ENCODE measurements at places on chromosomes 6 and 20.

DNA sequence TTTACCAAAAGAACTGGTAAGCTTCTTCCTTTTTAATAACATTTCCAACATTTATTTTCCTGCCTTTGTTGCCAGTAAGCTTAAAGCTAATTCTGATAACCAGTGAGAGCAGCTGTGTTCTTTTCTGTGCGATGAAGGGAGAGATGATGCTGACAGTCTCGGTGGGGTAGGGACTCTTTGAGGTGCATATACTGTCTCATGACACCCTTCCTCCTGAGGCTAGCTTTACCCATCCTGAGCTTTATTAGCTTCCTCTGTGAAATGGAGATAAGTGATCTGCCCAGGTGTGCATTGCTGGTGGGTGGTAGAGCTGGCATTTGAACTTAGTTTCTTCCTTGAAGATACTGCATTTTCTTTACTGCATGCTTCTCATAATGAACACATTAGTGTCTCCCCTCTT lies 92.5 kb downstream of the LRRC1 start:
- DNase-seq = no peak

GRCh38 chr6:45426251-45426650 lies 48.5 kb upstream of the SUPT3H start:
- no peak for DNase-seq

DNA sequence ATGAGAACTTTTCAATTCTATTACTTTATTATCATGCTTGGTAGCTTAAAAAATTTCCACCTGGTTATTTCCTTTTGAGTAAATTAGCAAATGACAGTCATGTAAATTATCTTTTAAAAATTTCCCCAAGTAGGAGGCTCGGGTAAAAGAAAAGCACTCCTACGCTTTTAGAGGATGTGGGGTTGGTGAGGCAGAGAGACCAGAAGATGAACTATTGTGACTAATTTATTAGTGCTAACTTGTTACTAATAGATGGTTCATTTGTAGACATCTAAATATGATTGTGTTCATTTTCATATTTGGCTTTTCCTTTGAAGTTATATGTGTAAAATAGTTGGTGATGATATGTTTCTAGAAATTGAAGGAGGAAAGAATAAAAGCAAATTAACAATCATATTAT lies 27.0 kb downstream of the ZNF292 start:
- DNase-seq = no peak

DNA sequence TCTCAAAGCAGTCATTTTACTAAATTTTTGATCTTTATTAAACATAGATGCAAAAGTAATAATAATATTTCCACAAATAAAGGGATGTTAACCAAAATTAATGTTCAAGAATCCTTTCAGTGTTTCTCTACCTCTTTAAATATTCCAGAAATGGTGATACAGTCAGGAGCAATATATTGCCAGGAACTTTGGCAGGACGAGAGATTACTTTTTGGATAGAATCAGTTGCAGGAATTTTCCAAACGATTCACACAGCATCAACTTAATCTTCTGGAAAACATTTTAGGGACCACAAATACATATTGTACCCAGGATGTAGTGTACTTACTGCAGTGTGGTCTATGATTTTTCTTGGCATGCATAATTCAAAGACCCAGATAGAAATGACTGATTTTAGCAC lies 125.7 kb downstream of the LAMA2 start:
- no peak for DNase-seq

DNA sequence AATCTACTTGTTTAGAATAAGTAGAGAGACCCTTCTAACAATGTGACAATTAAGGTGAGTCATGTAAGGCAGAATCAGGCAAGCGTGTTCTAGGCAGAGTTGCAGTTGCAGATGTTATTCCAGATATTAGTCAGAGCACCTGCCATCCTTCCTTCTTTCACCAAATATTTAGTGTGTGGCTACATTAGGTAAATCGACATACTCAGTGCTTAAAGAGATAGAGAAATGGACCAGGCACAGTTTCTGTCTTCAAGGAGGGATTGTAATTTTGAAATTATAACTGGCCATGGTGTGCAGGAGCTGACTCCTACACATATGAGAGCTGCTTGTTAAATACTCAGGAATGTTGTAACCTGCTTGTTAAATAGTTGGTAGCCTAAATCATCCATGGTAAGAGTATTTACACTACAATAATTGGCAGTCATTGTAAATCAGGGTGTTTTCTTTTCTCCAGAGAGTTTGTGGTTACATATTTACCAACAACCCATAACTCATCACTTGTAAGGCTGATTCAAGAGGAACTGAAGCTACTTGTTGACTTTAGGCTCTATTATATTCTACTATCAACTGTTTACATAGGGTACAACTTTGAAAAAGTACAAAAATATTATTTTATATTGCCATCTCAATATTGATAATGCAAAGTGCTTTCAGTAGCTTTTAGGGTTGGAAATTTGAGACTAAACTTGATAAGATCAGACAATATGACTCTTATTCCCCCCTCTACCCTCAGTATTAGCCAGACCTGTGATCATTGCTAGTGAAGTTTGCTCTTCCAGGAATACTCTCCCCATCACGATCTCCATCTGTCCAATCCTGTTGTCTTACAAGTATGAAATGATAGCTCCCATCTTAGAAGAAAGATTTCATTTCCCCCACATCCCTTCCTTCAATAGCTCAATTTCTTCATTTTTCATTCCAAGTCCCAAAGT lies 607.1 kb downstream of the COL12A1 start:
- DNase-seq = no peak

DNA sequence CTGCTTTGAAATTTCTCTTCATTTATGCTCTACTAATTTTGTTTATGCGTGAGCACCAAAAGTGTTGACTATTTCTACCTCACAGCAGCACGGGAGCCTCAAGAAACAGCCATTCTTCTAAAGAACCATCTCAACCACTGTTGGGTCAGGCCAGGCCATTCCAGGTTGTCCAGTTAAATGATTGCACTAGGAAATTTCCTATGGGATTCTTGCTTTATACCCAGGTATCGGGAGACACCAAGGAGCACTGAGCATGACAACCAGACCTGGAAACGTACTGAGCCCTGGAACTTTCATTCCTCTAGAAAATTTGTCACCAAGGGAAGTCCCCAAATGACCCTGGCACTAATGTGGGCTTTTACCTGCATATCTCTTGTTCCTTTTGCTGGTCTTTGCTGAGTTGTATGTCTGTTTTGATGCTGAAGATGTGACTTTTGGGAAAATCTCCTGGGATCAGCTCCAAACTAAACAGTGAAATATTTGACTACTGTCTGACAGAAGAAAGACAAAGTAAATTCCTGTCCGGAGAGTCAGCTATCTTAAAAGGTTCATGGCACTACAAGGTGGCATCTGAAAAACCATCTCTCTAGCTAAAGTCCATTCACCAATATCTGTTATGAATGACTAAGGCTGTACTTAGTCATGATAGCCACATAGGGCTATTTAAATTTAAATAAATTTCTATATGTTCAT lies 70.5 kb downstream of the SNAP25 start:
- DNase-seq = no peak

- DNase-seq = no peak
Observed at GRCh38 chr6:90095145-90095544, 200.9 kb downstream of the GJA10 start.

- DNase-seq = no peak
Observed at GRCh38 chr6:84172080-84172479, 55.4 kb downstream of the CEP162 start.

DNA sequence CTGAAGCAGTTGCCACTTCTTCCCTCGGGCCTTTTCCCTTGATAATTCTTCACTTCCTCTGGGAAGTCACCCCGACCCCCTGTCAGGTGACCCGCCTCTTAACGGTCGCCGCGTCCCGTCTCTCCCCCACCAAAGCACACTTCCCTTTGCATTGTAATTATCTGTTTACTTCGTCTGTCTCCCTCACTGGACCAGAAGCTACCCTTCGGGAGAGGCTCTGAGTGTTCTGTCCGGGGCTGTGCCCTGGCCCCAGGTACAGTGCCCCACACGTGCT lies 771 bp upstream of the SNAI1 start:
- no peak for DNase-seq

DNA sequence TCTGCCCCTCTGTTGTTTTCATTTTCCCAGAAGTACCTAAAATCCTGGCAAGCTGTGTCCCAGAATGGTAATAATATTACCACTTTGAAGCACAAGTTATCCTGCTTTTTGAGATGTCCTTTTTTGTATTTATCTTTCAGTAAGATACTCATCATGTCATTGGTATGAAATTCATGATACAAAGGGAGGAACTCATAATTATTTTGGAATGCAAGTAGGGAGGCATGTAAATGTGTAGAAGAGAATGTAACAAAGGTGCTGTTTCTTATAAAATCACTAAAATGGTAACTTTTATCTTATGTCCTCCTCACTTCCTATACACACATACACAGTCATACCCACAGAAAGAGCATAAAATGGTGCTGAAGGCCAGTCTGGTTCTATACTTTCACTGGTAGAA lies 109.9 kb downstream of the CD2AP start:
- no peak for DNase-seq

GRCh38 chr6:126821706-126822105 lies 296.8 kb upstream of the RSPO3 start:
- DNase-seq = no peak

DNA sequence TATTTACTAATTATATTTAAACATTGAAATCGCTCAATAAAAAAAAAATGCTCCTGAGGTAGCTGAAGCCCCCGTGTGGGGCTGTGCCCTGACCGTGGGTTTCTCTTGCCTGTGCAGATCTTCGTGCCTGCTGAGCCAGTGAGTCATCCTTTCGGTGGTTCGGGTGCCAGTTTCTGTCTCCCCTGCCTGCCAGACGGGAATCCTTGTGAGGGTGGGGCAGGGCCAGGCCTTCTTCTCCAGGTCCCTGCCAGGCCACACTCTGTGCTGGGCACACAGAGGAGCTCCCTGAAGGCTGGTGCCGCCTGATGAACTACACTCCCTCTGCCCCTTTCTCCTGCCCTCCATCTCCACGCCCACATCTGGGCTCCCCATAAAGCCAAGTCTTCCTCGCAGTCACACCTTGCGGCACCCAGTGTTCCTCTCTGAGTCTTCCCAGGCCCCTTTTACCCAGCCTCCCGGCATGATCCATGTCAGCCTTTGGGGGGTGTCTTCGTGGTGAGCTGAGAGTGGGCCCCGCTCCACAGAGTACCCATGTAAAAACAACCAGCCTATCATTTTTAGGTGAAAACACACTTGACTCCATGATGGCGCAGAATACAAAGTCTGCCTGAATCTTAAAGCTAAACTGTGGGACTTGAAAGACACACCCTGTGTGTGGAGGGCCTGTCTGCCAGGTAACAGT lies 19.3 kb downstream of the FGD2 start:
- no peak for DNase-seq

- DNase-seq = no peak
Observed at GRCh38 chr6:98880486-98880885, 46.1 kb downstream of the POU3F2 start.

DNA sequence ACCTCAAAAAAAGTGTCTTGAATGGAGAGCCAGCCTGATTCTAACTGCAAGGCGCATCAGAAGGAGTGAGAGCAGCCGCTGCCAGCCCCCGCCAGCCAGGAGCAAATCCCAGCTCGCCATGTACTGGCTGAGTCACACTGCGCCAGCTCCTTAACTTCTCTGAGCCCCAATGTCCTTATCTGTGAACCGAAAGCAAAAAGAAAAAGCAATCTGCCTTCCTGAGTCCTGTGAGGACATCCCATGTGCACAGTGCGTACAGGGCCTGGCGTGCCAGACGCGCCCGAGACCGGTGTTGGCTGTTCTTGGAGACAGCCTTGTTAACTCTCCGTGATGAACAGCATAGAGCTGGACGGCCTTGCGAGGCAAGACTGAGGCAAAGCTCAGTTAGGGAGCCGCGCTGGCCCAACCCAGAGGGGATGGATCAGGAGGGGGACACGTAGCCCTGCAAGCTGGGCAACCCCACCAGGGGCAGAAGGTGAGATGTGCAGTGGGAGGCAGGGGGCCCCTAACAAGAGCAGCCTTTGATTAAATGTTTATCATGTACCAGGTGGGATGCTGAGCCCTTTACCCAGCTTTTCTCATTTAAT lies 122.7 kb downstream of the AGPAT4 start:
- no peak for DNase-seq

- DNase-seq = no peak
Observed at GRCh38 chr20:9583151-9583550, 68.8 kb downstream of the LAMP5 start.

- no peak for DNase-seq
Observed at GRCh38 chr6:43506667-43507471, 3.3 kb downstream of the LRRC73 start.

DNA sequence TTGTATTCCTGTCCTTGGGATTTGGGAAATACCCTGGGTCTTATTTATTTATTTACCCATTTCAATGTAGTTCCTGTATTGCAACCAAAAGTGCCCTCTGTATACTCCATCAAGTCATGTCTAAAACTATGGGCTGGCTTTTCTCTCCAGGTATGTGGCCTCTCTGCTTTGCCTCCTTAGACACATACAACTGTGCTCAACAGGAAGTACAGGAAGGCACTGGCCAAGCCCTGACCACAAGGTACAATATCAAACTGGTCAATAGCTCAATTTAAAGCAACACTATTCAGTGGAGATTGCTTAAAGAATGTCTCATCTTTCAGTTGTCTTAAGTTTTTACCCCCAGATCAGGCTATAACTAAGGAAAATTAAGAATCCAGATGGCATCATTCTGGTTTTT lies 42.3 kb upstream of the SLC24A3 start:
- DNase-seq = no peak

DNA sequence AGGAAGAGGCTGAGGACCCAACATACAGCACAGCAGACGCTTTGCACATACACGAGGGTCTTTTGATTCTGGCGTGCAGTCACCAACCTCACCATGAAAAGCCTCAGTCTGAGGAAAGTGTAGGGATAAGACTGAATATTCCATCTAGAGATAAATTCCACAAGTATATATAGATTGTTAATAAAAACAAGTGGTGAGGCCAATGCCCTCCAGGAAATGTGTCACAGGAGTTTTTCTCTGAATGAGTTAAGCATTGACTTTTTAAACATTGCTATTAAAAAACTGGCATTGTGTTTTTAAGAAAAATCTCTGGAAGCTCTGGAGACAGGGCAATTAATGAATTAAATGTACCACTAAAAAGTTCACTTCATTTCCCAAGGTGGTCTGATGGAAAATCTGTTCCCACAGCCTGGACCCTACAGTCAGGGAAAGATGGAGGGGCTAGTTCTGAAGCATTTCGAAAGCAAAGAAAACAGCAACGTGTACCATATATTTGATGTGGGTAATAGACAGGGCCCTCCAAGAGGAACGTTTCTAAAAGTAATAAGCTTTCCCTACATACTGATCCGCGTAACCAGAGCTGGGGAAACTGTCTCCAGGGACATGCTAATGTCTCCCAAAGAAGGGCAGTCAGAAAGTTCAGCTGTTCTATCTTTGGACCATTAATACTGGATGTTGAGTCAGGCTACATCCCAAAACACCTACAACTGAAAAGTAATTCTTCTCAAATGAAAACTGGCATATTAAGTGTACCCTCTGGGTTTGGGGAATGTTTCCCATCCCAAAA lies 301.1 kb downstream of the FOXC1 start:
- no peak for DNase-seq

- DNase-seq = no peak
Observed at GRCh38 chr20:55935448-55936208, 69.7 kb downstream of the CBLN4 start.

- DNase-seq = no peak
Observed at GRCh38 chr6:149060985-149061760, 256.3 kb upstream of the TAB2 start.

GRCh38 chr6:155791186-155791585 lies 335.5 kb upstream of the NOX3 start:
- DNase-seq = no peak
